ENCODE measurements at places on chromosomes 3 and 15.

- DNase-seq = no peak
These were observed 19.1 kb downstream of the FGD5 start for GRCh38 chr3:14837878-14838258.

DNA sequence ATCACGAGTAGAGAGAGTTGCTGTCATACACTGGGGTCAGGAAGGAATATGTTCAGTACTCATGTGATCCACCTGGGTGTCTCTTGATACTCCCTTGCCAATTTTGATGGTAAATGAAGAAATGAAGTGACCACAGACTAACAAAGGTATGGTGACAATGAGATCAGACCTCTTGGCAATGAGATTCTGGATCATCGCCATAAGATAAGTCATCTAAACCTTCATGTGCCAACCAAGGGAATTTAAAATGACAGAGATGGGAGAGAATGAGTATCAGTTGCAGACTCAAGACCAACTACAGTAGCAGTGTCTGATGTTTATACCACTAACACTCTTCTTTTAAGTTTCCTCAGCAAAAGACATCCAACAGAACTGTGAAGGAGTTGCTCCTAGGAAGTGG lies 601.0 kb downstream of the MECOM start:
- DNase-seq = no peak

- DNase-seq = peak; percentile 80
These were observed 108.5 kb upstream of the PFN2 start for GRCh38 chr3:150079029-150079739.

GRCh38 chr3:16831846-16832245 lies 52.9 kb upstream of the PLCL2 start:
- no peak for DNase-seq

Measured in adipocyte (in vitro differentiated cells).